Esophagus squamous epithelium (tissue), 5 donors: ENCODE measurements at places on chromosomes 11 and 22.

- no peak for DNase-seq
These were observed 5.0 kb downstream of the MIF start for GRCh38 chr22:23899042-23899745.

GRCh38 chr11:57513911-57514537 is 1.5 kb downstream of the SLC43A1 start:
- no peak for DNase-seq

DNA sequence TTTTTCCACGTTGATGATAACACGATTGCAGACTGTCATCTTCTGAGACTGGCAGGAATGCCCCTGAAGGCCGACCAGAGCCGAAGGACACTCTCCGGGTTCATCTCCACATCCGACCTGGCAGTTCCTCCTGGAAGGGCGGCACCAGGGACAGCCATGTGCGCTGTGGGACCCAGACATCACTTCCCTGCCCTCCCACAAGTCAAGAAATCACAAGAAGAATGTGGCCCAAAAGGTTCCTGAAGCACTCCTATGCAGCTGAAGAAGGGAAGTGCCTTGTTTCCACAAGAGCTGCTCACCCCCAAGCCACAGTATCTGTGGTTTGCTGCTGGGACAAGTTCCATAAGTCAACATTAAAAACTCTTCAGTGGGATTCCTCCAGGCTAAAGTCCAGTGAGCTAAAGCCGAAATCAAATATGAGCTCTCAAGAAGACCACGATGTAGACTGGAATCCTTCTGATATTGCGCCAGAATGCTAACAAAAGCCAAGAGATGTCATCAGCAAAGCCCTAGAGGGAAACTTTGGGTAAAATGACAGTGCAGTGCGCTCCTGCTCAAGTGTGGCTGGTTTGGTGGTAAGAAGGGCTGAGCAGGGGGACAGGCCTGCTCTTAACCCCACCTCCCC is 21.2 kb downstream of the PACSIN2 start:
- DNase-seq: no peak

- no peak for DNase-seq
These were observed 43.3 kb downstream of the CYB5R2 start for GRCh38 chr11:7630002-7630401.

DNA sequence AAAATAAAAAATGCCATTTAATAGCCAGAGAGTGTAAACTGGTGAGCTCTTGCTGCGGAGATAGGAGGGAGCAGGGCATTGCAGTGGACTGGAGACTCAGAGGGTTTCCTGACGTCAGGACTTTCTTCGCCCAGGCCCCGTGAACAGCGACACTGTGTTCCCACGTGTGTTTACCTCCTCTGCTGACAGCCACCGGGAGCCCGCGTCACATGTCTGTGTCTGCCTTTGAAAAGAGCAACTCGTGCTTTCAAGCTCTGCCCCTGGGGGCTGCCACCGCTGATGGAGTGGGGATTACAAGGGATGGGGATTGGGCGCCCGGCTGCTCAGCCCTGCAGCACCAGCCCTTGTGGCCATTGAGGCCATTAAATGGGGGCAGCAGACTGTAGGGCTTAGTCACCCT is 3.3 kb downstream of the TANGO2 start:
- DNase-seq: no peak

DNA sequence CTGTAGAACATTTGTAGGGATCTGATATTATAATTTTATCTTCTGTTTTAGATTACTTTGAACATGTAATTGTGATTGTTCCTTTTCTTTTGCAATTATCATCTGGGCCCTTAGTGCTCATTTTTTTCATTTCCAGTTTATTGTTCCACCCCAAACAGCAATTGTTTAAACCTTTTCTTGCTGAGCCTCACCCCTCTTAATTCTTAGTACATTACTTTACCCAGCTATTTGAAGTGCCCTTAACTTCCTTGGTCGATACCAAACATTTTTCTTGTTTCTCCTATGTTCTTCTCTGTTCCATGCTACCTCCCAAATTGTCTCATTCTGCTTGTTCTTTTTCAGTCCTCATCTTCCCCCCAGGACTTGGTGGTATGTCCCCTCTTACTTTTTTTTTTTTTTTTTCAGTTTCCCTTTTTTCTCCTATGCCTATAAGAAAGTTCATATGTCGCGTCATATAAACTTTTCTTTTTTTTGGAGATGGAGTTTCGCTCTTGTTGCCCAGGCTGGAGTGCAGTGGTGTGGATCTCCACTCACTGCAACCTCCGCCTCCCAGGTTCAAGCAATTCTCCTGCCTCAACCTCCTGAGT is 3.5 kb downstream of the CUL5 start:
- no peak for DNase-seq

DNA sequence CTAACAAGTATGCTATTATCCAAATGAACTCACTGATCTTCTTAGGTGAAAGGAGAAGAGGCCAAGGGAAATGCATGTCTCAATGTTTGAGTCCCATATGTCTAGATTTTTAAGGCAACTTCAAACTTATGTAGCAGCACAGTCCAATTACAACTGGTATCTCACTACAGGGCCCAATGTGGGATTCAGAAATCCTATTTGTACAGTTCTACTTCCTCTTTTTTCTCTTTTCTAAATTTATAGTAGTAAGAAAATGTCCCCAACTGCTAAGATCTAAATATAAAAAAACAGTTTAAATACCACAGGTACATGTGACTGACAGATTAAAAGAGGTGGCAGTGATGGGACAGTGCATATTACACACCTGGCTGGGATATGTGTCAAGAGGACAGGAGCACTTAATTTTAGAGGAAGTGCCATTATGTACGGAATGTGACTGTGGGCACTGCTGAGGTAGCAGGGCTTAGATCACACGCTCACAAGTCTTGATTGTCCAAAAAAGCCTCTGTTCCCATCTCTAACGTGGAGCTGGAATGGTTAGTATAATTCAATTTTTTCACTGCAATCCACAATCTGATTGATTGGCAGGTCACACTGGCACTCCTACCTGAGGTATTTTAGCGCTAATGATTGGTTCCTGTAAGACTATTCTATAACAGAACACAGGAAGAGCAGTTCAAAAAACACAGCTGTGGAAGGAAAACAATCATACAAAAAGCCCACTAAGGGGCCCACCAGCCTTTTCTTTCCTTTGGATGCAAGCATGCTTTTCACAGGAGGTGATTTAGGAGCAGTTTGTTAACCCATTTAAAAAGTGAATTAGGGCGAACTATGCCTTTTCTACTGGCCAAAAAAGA is 34.6 kb downstream of the APOL5 start:
- DNase-seq: no peak

DNA sequence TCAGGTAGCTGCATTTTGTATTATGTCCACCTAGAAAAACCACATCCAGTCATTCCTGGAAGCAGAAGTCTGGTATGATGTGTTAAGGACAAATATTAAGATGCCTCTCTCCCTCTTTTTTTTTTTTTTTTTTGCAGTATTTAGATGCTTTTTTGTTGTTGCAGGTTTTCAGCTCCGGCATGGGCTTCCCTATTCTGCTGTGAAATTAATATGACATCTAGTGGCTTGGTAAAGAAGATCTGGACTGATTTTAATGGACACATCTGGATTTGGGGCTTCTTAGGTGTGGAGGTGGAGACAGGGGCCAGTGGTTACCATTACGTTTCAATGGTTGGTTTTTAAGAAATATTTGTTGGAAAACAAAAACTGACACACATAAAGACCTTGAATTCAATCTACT is 47.5 kb upstream of the RASSF10 start:
- no peak for DNase-seq

GRCh38 chr11:40370821-40371616 is 1088.4 kb downstream of the LRRC4C start:
- DNase-seq: no peak

DNA sequence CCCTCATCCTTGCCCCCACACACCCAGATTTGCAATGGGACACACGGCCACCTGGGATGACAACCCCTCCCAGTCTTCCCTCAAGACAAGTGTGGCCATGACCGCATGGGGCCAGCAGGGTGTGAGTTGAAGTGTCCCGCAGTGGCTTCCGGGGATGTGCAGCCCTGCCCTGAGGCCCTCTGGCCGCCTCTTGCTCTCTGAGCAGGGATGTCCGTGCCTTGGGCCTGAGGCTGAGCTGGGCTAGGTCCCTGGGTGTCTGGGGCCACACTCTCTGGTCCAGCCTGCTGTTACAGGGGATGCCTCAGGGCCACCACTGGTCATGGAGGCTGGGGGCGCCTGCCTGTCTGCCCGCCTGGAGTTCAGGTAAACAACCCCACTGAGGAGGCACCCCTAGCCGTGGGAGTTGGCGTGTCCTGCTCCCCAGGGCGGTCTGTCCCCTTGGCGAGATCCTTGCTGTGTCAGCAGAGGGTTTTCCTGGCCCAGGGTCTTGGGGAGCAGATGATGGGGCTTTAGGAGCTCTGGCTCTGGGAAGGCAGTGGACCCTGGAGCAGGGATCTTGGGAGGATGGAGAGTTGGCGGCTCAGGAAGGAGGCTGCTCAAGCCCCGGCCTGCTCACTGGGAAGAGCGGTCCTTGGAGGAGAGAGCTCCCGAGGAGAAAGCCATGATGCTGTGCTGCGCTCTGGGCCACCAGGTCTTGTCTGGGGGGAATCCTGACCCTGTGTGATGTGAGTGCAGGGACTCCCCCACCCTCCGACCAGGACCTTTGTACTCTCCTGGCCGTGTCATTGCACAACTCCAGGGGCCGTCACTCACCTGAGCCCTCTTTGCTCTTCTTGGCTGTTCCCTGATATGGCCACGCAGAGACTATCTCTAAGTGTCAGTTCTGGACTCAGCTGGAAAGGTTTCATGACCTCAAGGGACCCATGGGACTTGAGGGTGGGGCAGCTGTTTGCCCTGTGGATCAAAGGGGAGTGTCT is 67.9 kb downstream of the KCNQ1 start:
- no peak for DNase-seq

DNA sequence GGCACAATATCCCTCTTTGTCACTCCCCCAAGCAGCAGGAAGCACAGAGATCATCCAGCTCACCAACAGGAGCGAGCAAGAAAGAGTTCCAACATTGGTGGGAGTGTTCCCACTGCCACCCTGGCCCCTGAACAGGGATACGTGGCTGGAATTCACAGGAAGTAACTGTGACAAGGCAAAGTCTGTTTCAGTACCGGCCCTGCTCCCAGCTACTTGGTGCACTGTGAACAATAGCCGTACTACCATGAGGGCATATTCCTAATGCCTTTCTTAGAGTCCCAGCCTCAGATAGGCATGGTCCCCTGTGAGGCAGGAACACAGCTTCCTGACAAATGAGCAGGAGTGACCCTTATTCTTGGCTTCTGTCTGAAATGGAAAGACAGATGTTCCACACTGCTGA is 1.8 kb upstream of the SLC37A2 start:
- DNase-seq: no peak

GRCh38 chr11:46200537-46201281 is 76.8 kb upstream of the CREB3L1 start:
- no peak for DNase-seq

DNA sequence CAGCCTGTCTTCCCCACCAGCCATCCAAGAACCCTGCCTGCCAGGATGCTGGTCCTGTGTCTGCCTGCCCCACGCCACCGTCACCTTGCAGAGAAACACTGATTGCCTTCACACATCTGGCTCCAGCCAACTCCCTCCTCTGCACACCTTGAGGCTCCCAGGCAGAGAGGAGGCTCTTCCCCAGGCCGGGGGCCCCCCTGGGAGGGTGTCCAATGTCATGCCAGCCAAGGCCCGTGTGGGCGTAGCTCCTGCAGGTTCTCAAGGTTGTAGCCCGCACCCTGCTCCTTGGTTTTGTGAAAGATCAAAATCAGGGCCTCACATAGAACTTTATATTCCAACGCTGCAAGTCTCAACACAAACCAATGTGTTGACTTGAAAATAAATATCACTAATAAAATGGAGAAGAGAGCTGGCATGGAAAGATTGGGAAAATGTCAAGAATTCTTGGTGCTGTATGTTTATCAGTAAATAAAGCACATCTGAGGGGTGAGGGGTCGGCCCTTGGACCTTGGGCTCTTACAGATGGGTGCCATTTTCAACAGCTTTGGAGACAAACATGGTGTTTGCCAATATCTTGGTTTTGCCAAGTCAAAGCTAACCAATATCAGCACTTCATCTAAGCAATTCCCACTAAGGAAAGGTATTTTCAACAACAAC is 6.7 kb upstream of the PPARA start:
- no peak for DNase-seq
